ENCODE measurements at places on chromosomes 5 and 9.

DNA sequence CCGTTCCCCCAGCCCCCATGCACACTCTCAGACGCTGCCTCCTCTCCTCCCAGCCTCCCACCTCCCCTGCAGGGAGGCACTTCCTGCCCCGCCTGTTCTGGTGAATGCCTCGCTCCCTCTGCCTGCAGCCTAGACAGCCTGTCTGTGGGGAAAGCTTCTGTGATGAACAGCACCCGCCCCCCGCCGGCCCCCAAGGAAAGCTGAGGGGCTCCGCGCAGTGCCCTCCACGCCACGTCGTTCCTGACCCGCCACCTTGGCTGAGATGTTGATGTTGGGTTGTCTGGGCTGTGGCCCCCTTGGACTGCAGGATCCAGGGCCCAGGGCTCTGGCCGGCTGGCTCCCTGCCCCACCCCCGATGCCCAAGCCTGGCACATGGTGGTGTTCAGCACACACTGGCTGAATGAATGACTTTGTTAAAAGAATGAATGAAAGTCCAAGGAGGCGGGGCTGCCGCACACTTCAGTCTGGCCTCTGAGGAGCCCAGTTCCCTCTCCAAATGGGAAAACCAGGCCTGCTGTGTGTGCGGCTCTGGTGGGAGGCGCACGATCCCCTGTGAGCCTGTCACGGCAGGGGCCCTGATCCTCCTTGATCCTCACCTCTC, 2.1 kb upstream of the MYMK start:
- peak; percentile 26 for DNase-seq

GRCh38 chr5:139061856-139062255, 136.3 kb downstream of the SIL1 start:
- DNase-seq = no peak

DNA sequence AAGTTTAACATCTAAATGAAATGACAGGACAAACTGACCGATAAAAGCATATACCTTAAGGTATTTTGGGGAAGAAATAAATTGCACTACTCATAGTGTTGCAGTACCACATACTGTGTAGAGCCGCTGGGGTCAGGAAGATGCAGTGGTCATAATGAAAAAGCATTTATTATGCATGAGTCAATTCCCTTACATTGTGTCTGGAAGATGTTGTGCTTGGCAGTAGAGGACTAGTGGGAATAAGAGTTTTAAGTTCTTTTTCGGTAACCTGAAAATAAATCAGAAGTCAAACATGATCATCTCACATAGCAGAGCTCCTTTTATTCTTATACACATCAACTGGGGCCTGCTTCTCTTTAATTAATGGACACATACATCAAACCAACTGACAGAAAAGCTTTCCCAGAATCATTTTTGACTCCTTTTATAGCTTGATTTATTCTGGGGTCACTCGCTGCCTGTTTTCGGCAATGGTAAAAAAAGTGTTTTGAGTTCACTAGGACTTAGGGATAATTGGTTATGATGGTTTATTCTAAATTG, 262.5 kb upstream of the CHD1 start:
- DNase-seq = no peak

DNA sequence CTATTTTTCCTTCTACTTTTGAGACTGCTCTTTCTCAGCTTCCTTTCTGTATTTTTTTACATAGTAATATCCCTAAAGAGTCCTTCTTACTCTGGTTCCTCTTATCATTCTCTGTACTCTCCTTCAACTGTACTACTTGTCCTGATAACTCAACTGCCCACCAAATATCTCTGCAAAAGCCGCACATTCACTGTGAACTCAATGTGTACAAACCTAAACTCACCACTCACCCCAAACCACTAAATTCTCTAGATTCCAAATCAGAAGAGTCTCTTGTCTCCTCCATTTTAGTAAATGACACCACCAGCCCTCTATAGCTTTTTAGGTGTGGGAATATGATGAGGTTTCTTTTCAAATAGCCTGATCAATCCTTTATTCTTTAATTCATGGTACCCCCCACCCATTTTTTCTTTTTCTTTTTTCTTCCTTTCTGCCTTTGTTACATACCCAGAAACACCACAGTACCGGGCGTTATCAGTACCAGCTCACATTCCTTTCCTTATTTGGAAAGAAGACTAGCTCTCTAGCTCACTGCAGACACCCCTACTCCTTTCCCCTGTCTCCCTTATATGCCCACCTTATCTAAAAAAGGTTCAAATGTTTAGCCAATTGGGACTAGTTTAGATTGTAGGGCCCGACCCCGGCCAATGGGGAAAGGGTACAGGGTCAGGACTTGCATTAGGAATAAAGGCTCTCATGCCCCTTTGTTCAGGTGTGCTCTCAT, 63.1 kb upstream of the RANBP6 start:
- DNase-seq = no peak

DNA sequence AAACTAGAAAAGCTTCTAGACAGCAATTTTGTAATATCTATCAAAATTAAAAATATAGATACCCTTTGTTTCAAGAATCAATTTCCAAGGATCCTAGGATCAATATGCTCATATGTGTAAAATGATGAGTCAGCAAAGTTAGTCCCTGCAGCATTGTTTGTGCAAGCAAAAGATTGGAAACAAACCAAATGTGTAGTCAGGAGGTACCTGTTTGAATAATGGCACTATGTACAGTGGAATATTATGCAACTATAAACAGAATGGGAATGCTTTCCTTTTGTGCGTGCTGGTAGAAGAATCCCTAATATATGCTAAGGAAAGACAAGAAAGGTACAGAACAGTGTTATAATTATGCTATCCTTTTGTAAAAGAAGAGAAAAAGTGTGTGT, 58.5 kb upstream of the PJA2 start:
- DNase-seq = no peak

GRCh38 chr9:127293328-127293727, 28.8 kb downstream of the GARNL3 start:
- no peak for DNase-seq

DNA sequence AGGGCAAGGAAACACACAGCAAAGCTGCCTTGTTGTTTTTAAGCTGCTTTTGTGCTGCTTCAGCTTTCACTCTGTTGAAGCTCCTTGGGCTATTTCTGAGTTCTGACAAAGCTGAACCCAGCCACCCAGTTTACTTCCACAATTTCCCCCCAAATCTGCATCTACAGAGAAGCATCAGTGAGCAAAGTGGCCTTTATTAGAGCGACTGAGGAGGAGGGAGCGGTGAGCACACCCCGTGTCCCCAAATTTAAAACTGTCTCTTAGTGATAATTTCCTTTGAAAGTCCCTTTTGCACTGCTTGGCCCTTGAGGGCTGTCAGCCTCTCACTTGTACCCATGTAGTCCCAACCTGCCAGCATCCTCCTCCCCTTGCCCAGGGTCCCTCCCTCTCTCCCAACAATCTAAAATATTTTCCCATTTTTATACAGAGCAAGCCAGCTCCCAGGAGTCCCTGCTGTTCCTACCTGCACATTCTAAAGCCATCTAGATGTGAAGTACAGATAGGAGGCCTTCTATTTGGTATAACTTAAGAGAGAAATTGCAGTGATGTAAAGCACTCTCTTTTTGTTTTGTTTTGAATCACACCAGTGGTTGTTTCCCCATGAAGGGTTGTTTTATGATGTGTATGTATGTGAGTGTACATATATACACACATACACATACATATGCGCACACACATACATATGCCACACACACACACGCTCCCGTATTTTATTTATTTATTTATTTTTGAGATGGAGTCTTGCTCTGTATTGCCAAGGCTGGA, 313.5 kb downstream of the TLE4 start:
- no peak for DNase-seq

DNA sequence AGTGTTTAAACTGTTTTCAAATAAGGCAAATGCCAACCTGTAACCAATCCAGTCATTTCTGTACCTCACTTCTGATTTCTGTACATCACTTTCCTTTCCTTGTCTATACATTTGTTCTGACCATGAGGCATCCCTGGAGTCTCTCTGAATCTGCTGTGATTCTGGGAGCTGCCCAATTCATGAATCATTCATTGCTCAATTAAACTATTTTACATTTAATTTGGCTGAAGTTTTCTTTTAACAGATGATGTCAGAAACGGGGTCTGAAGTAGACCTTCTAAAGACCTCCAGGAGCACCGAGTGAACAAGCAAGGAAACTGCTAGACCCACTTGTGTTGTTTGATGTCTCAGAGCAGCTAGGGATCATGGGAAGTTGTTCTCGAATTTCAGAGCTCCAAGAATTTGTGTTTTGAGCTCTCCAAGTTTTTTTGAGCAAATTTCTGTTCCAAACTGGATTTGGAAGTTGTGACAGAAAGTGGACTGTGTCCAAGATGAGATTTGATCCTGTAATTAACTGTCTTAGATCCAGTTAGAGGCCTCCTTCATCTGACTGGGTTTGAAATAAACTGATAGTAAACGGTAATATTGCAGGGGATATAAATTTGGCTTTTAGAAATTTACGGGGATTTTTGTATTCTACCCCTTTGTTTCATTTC, 490.8 kb upstream of the ST8SIA4 start:
- no peak for DNase-seq

DNA sequence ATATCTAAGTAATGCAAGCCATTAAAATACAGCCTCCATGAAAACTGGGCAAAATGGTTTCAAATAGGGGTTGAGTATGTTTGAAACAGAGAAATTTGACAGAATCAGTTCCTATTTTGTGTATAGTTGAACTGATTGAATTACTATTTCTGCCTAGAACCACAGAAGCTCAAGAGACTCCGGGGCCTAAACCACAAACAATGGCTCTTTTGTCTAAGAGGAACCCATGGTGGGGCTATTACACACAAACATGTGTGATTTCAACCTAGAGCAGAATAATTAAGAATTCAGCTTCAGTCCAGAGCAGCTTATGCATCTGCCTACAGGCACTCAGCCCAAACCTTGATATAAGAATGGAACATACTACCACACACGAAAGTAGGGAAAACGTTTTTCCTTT, 171.2 kb upstream of the MPDZ start:
- no peak for DNase-seq

DNA sequence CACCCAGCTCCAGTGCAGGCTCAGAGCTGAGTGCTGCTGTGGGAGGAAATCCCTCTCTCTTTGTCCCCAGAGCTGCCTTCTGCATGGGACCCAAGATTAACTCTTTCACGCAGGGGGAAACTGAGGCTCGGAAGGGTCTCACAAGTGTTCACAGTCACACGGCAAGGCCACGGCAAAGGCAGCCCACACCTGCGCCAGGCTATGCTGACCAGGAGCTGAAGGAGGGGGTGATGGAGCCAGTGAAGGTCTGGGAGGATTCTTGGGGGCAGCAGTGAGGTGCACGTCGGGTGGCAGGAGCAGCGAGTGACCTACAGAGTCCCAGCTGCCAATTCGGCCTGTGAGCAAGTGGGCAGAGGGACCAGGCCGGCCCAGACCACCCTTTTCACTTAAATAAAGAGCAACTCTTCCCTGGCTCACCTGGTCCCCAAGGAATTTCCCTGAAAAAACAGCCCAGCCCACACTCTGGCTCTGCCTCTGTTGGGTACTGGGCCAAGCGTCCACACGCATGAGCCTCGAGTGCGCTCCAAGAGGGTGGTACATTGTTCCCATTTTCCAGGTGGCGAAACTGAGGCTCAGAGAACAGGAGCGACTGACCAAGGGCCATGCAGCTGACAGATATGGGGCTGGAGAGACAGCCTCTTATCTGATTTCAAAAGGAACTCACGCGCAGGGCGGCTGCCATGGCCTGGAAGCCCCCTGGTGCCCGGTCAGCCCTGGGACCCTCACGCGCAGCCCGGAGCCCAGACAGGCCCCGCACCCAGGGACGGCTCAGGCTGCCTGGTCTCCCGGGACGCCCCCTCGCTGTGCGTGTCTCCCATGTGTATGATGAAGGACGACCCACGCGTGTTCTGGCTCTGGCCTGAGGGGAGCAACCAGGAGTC, 28.2 kb downstream of the SARDH start:
- DNase-seq = no peak

DNA sequence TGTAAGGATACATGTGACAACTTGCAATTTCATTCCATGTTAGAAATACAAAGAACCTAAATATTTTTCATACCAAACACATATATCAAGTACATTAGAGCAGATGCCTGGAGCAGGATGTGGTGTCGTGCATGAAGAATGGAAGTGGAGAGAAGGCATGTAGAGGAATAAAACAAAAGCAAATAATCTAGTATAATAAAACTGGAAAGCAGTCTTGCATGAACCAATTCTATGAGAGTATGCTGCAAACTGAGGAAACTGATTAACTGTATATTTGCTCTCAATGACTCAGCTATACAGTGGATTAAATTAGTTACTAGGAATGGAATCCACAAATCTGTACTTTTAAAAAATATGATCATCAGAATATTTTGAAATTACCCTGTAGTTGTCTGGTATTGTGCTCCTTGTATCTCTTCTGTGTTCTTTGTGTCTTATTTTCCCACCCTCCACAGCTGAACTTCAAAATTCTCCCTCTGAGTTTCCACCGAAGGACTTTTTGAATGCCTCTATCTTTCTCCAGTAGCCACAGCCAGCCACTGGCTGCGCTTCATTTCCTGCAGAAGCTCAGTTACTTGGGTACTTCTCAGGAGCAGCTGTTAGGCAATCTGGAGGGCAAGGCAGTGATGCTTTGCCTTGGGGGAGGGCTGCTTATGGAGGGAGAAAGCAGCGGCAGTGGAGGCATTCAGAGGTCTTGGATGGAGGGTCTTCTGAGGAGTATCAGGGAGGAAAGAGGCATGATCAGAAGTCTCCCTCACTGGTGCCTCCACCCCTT, 608.0 kb downstream of the BRINP1 start:
- DNase-seq = no peak

- DNase-seq = no peak
Observed at GRCh38 chr5:13551645-13552044, 392.8 kb downstream of the DNAH5 start.

DNA sequence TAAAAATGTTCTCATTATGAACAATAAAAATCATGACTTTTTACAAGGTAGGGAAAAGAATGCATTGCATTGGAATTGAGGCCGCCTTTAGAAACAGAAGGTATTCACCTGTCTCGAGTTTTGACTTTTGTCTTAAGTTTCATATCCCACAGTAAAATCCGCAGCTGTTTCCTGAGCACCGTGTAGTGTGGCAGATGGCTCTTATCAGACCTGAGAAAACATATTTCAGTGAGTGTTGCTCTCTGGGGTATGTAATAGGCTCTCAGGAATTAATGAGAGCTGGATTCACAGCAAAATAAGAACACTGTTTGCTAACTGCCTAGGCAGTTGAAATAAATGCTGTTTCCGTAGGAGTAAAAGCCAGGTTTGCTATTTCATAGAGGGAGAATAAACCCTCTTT, 221.4 kb downstream of the CFAP90 start:
- DNase-seq = no peak

GRCh38 chr5:39876146-39876545, 451.4 kb upstream of the DAB2 start:
- DNase-seq = no peak

DNA sequence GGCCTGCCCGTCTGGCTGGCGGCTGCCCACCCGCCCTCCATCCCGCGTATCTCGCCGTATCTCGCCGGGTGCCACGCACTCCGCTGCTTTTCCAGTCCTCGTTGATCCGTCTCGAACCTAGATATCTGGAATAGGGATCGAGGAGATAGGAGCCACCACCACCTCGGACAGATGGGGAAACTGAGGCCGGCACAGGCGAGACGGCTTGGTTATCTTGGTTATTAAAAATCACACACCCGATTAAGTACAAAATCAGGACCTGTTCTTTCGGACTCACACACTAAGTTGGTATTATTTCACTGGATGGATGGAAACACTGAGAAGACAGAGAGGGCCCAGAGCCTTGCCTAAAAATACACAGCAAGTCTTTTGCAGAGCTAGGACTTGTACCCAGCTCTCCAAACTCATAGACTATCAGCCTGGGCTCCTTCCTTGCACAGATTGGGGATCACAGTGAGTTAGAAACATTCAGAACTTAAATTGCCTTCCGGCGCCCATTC, 678 bp downstream of the SLC26A2 start:
- DNase-seq = no peak

- no peak for DNase-seq
Observed at GRCh38 chr5:26948921-26949320, 89.5 kb downstream of the CDH9 start.
